ENCODE measurements at places on chromosomes 1 and 21. TPM values are rescaled to one million over a fixed set of nuclear protein-coding genes. Genes with fewer than 3 reads are reported as not detected.

- no peak overlapping the region for H3K27ac ChIP-seq
- H3K4me3 ChIP-seq, result no peak overlapping the region
- no peak for DNase-seq
- no peaks in the 10 kb centered on the region for H3K27me3 ChIP-seq
Measured at GRCh38 chr1:151798571-151798970, 6.6 kb downstream of the LINGO4 start.

DNA sequence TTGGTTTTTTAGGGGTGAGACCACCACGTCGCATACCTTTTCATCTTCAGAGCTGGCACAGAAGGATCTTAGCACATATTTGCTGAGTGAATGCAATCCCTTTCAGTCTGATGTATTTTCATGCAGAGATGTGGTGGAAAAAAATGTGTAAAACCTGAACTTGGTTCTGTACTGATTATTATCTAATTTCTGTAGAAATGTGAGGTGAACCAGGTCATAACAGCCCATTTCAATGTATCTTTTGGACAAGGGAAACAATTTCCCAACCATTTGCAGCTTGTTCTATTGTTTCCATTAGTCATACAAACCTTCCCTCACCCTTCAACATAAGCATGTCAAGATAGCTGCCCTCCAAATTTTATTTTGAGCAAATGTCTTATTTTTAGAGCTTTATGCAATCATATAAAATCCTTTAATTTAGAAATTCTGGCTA lies 46.8 kb upstream of the RUNX1 start:
- H3K4me3 ChIP-seq, result no peak overlapping the region
- no peak overlapping the region for H3K27ac ChIP-seq
- no peaks in the 10 kb centered on the region for H3K4me1 ChIP-seq
- no peaks in the 10 kb centered on the region for H3K36me3 ChIP-seq

GRCh38 chr21:44617071-44617501 lies 5.2 kb downstream of the KRTAP10-8 start:
- peaks cover 41% of the 10 kb centered on the region for H3K27me3 ChIP-seq
- H3K27ac ChIP-seq, result no peak overlapping the region
- no peak for DNase-seq
- H3K36me3 ChIP-seq, result no peaks in the 10 kb centered on the region
- H3K4me1 ChIP-seq, result peaks cover 10% of the 10 kb centered on the region

GRCh38 chr1:212010004-212010403 lies 25.4 kb downstream of the INTS7 start:
- no peak overlapping the region for H3K27ac ChIP-seq
- H3K27me3 ChIP-seq, result no peaks in the 10 kb centered on the region
- H3K36me3 ChIP-seq, result peaks cover 55% of the 10 kb centered on the region
- no peak for DNase-seq
- H3K4me1 ChIP-seq, result no peaks in the 10 kb centered on the region
- no peak overlapping the region for H3K4me3 ChIP-seq

- H3K27me3 ChIP-seq, result no peaks in the 10 kb centered on the region
- no peaks in the 10 kb centered on the region for H3K36me3 ChIP-seq
- no peaks in the 10 kb centered on the region for H3K4me1 ChIP-seq
- no peak overlapping the region for H3K27ac ChIP-seq
Measured at GRCh38 chr1:72432645-72433267, 150.4 kb upstream of the NEGR1 start.

Gene FBXO2
- 4.9 TPM for total RNA-seq

Gene TMEM51
- 6.0 TPM for total RNA-seq

Gene CELA2B
- not detected for total RNA-seq

Gene SELENON
- total RNA-seq, result 59.2 TPM

Gene DENND2C
- total RNA-seq, result 2.6 TPM
